CD4-positive, alpha-beta T cell treated with Interleukin-2 at 100 ng/mL for 4 hours (primary cell): ENCODE measurements at places on chromosomes 5 and 9.

DNA sequence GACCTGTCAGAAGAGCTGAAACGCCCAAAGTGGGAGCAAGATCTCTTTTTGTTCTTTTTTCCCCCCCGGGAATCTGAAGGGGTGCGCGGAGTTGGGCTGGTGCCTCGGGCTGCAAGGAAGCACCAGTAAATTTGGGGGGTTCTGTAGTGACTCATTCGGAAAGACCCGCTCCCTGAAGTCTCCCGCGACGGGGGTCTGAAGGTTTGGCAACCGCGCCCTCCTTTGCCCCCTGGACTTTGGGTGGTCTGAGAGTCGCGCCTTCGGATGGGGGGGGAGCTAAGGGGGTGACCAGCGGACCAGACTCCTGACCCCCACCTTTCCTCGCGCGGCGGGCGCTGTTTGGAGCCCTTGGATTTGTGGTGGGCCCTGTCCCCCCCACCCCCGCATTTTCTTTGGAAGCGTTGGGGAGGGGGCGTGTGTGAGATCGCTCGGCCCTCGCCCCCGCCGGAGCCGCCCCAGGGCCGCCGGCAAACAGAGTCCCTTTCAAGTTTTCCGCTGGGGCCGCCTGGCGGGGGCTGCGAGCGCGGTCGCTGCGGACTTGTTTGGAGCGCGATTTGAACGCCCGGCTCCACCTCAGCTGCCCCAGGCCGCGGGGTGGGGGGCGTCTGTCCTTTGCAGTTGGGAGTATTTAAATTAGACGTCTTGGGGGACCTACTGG lies 2.0 kb downstream of the CXXC5 start:
- DNase-seq = no peak

DNA sequence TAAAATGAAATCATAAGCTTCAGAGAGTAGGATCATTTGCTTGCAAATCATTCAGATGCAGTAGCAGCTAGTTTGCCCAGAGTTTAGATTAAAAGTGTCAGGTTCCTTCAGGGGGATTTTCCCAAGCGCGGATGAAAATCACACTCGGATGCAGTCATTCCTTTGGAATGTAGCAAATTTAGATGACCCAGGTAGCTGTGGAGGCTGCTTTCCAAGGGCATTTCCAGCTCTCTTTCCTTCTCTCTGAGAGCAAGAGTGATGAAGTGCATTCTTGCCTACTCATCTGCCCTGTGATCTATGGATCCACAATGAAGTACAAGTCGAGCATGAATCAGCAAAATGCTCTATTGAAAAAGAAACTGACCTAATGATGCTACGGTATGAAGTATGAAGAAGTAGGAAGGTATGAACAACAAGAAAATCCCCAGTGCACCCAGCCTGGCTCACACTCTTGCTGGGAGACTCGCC lies 200.2 kb downstream of the PLK2 start:
- DNase-seq = no peak

- no peak for DNase-seq
Measured at GRCh38 chr5:174688441-174689354, 35.7 kb upstream of the MSX2 start.

- DNase-seq = no peak
Measured at GRCh38 chr5:162911873-162912272, 525.5 kb upstream of the CCNG1 start.

DNA sequence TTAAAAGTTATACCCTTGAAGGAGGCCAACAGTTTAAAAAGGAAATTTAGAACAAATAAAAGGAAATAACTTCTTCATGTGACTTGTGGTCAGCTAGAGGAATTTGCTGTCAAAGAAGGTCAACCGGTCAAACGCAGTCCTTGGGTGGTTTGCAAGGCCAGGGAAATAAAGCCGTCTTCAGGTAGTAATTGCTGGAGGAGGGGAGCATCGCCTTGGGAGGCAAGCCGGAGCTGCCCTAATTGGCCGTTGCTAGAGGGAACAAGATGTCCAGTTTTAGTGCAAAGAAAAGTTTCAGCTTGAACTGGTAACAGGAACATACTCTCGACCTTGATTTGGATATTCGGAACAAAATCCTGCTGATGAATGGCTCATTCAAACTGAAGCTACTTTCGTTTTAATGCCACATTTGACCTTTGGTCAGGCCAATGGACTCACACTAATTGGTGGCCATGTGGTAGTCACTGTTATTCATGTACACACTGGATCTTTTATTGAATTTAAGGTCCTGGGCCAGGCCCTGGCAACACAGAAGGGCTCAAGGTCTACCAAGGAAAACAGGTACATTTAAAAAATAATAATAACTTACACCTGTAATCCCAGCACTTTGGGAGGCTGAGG lies 47.0 kb upstream of the MYO10 start:
- DNase-seq = no peak

DNA sequence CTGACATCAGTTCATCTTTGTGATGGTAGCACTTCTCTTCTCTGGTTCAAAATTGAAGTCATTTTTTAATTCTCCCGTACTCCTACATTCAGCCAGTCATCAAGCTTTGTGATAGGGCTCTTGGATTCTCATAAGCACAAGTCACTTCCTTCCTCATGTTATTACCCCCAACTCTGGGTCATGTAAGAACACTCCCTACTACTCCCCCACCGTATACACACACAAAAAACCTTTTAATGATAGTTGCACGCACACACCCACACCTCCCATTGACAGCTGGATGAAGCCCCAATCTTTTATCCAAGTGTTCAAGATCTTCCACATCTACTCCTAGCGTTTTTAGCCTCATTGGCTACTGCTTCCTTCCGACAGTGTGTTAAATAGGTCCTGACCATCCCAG lies 16.8 kb downstream of the KDM3B start:
- DNase-seq = no peak

DNA sequence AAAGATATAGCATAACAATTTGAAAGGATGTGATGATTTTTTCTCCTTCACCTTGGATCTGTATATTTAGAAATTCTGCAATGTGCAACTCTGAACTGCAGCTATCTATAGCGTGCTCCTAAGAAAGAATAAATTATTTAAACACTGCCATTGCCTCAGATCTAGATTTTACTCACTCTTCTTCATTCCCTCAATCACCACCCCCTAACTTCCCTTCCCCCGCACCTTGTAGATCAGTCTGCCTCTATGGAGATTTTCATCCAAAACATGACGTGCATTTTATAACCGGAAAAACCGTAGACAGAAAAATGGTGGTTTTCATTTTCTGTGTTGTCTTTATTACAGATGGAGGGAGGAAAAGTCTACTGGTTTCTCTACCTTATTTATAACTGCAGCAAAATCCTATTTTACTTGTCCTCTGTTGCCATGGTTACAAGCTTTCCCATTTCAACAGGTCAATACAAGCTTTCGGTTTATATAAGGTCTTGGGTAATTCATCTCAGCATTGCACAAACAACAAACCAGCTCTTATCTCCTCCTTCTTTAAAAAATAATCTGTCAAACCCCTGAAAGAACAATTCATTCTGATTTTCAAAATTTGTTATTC lies 480.0 kb downstream of the TAF11L14 start:
- no peak for DNase-seq

DNA sequence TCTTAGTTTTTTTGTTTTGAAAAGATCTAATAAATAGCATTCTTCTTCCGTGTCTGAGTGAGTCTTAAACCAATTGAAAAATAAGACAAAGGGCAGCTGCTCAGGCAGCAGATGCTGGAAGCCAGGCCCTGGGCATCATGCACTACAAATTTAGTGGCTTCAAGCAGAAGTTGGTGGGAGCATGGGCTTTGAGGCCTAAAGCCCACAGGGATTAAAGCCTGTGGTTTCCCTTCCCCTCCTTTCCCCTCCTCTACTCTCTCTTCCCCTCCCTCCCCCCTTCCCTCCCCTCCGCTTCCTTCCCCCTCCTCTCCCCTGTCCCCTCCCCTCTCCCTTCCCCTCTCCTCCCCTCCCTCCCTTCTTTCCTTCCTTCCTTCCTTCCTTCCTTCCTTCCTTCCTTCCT lies 20.1 kb upstream of the KIF4B start:
- no peak for DNase-seq

- DNase-seq = no peak
Measured at GRCh38 chr5:67010684-67011409, 185.8 kb downstream of the CD180 start.

DNA sequence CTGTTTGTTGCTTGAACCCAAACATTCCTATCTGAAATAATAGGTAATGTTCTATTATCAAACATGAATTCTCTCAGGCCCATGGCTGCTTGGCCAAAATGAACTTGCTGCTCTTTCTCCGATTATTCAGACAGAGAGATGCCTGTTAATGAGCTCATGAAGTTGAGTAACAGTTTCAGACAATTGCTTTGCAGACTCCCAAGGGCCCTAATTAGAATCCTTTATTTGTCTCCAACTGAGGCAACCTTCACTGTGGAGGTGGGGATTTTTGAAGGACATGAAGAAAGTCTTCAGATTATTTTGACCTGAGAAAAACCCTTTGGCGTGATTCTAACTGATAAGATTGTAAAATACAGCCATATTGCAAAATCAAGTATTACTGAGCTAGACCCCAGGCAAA lies 466.7 kb downstream of the NFIB start:
- DNase-seq = no peak

GRCh38 chr9:123763910-123764588 lies 165.9 kb downstream of the DENND1A start:
- no peak for DNase-seq

GRCh38 chr5:172816925-172817562 lies 17.0 kb upstream of the ERGIC1 start:
- no peak for DNase-seq

- no peak for DNase-seq
Measured at GRCh38 chr9:94554078-94554438, 825 bp upstream of the PCAT7 start.

DNA sequence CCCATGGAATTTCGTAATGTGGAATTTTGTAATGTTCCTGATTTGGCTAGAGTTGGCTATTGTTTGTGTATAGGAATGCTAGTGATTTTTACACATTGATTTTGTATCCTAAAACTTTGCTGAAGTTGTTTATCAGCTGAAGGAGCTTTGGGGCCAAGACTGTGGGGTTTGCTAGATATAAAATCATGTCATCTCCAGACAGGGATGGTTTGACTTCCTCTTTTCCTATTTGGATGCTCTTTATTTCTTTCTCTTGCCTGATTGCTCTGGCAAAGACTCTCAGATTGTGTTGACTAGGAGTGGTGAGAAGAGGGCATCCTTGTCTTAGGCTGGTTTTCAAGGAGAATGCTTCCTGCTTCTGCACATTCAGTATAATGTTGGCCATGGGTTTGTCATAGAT lies 91.0 kb downstream of the NNT start:
- no peak for DNase-seq

DNA sequence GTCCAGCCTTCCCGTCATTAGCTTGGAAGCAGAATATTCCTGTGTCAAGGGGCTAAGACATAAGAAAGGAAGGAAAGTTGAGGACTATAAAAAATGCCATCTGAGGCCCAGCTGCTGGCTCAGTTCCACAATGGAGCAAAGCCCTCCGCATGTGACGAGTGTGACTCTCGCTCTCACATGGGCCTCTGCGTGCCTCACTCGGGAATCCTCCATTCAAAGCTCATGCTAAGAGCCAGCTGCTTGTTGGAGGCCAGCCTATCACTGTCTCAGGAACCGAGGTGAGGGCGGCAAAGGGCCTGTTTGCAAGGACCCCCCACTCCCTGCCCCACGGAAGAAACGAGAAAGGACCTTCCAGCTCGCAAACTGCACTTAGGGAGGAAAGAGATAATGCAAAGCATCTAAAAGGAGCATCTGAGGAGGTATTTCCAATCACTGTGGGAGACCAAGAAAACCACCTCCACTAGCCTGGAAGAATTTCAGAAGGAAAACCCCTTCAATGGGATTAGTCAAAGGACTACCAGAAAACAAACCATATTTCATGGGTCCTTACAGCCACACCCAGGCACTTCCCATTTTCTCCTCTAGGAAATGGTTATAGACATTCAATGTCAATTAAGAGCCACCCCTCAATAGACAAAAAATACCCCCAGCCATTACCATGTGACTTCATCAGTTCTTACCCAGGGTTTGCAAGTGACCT lies 95.3 kb downstream of the PRRT1B start:
- no peak for DNase-seq

DNA sequence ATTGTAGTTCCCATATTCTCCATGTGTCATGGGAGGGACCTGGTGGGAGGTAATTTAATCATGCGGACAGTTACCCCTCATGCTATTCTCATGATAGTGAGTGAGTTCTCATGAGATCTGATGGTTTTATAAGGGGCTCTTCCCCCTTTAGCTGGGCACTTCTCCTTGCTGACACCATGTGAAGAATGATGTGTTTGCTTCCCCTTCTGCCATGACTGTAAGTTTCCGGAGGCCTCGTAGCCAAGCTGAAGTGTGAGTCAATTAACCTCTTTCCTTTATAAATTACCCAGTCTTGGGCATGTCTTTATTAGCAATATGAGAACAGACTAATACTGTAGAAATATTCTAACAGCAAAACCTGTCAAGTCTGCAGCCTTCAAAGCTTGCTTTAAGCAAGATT lies 293.2 kb downstream of the CTNND2 start:
- DNase-seq = no peak

GRCh38 chr9:76658510-76659231 lies 105.6 kb upstream of the PCA3 start:
- peak; percentile 56 for DNase-seq

- no peak for DNase-seq
Measured at GRCh38 chr5:22918511-22918910, 65.4 kb upstream of the CDH12 start.

DNA sequence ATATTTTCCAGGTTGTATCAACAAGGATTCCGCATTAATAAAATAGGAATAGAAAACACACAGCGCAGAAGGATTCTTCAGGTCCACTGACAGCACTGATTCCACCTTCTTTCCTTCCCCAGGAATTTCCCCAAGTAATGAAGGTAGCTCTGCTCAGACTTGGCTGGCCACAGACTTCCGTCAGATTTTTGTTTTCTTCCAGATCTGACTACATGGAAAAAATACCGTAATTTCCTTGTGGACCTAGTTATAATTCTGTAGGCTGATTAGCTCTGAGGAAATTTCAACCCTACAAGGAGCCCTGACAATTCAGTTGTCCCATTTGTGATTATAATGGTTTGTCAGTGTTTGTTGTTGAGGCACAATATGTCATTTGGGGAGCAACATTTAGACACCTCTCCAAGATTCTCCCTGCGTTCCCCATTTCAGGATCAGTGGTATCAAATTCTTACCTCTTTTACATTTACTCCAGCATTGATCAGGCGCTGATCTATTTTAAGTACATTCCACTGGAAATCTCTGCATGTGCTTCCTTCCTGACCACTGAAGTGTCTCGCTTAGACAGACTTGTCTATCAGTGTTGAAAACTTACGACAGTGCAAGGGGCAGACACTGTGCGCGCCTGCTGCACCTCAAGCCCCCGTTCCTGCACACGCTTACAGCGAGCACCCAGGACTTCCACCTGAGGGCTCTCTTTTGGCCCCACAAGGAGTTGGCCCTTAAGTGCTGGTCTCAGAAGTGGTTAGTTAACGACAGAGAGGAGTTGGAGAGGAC lies 94.8 kb downstream of the LHFPL2 start:
- DNase-seq = no peak

GRCh38 chr5:21063146-21063545 lies 1075.1 kb upstream of the CDH18 start:
- DNase-seq = no peak
